ENCODE measurements at places on chromosomes 5 and 9.
A peak's percentile ranks its signal among the peaks of the same experiment; 100 is the strongest.

- no peak for DNase-seq
- no peak overlapping the region for H3K4me3 ChIP-seq
- no peak overlapping the region for H3K27ac ChIP-seq
- H3K36me3 ChIP-seq: peaks cover 71% of the 10 kb centered on the region
- H3K4me1 ChIP-seq: peaks cover 4% of the 10 kb centered on the region
Observed at GRCh38 chr9:396396-396795, 181.7 kb downstream of the DOCK8 start.

- no peaks in the 10 kb centered on the region for H3K27me3 ChIP-seq
- no peaks in the 10 kb centered on the region for H3K4me1 ChIP-seq
- peaks cover 3% of the 10 kb centered on the region for H3K36me3 ChIP-seq
- H3K27ac ChIP-seq: no peak overlapping the region
Observed at GRCh38 chr5:86917117-86917579, 299.4 kb downstream of the COX7C start.

- no peaks in the 10 kb centered on the region for H3K36me3 ChIP-seq
- no peak for DNase-seq
- no peak overlapping the region for H3K27ac ChIP-seq
- H3K4me1 ChIP-seq: no peaks in the 10 kb centered on the region
Observed at GRCh38 chr9:71001780-71002386, 119.5 kb downstream of the TRPM3 start.

DNA sequence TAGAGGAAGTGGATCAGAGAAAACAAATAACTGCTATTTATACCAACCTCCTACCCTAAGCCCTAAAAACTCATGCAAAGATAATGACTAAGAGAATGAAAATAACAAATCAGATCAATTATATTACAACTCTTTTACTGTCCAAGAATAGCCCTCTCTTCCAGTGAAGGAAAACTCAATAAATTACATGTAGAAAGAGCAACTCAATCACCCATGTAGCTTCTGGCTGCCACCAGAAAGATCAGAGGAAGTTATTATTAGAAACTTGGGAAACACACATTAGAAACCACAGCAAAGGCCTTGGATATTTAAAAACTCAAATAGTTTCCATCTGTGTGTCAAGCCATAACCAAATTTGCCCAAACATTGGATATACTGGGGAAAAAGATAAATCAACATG is 134.0 kb upstream of the TARS1 start:
- peaks cover 2% of the 10 kb centered on the region for H3K36me3 ChIP-seq
- no peak overlapping the region for H3K4me3 ChIP-seq
- no peaks in the 10 kb centered on the region for H3K27me3 ChIP-seq
- no peak overlapping the region for H3K27ac ChIP-seq
- no peak for DNase-seq

- no peaks in the 10 kb centered on the region for H3K4me1 ChIP-seq
- H3K27ac ChIP-seq: no peak overlapping the region
- H3K4me3 ChIP-seq: no peak overlapping the region
Observed at GRCh38 chr5:151812757-151813309, 41.1 kb downstream of the G3BP1 start.

GRCh38 chr9:73079326-73079725 is 72.3 kb upstream of the ANXA1 start:
- H3K4me3 ChIP-seq: no peak overlapping the region
- no peaks in the 10 kb centered on the region for H3K4me1 ChIP-seq
- DNase-seq: no peak
- peaks cover 55% of the 10 kb centered on the region for H3K27me3 ChIP-seq
- H3K27ac ChIP-seq: no peak overlapping the region
- H3K36me3 ChIP-seq: no peaks in the 10 kb centered on the region

DNA sequence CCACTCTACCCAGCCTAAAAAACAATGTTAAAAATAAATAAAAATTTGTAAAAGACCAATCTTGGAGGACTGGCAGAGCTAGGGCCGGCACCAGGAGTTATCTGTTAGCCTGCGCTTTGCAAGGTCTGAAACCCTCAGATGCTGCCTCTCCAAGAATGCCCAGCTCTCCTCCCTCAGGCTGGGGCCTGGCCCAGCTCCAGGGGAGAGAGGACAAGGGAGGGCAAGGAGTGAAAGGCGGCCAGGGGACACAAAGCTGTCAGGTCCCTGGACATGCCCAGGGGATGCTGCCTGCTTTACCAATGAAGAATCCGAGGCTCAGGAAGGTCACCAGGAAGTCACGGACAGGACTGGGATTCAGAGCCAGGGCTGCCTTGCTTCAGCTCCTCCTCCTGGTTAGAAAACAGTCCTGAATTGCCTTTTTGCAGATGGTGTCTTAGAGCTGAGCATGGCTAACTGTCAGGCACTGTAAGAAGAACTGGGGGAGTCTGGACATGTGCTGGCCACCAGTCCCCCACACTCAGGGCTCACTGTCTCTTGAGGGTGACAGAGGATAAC is 5.5 kb upstream of the N4BP3 start:
- peaks cover 2% of the 10 kb centered on the region for H3K4me1 ChIP-seq
- DNase-seq: no peak
- H3K27me3 ChIP-seq: no peaks in the 10 kb centered on the region
- H3K4me3 ChIP-seq: no peak overlapping the region
- peaks cover under 1% of the 10 kb centered on the region for H3K36me3 ChIP-seq

DNA sequence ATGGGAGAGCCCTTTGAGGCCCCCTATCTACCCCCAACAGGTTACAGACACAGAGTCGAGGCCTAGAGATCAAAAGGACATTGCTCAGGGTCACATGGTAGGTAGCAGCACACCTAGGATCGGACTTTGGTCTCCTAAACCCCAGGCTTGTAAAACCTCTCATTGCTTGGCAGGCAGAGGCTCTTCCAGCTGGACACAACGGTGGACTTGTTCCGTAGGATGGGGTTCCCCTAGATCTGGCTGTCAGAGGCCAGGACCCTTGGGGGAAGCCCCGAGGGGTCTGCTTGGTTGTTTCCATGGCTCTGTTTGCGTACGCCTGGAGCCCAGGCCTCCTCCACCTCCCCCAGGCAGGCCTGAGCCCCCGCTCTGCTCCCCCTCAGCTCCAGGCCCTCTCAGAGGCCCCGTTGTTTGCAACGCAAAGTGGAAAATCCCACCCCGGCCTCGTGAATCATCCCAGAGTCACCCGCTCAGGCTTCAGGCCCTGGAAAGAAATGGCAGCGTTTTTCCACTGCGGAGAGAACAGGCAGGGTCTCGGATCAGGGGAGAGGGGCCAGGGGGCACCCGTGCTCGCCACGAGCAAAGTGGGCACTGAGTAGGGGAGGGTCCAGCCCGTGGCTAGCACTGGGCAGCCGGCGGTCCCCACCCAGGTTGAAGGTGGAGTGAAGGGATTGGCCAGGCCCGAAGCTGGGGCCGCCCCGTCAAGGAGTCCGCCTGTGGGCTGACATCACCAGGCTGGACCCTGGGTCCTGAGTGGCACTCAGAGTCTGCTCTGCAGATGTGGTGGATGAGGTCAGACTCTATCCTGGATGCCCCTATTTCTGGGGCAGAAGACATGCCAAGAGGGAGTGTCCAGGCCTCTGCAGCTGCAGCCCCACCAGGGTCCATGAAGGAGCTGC is 19.8 kb downstream of the COL27A1 start:
- H3K27ac ChIP-seq: no peak overlapping the region
- no peaks in the 10 kb centered on the region for H3K36me3 ChIP-seq
- DNase-seq: no peak
- no peaks in the 10 kb centered on the region for H3K4me1 ChIP-seq
- peaks cover 49% of the 10 kb centered on the region for H3K27me3 ChIP-seq

DNA sequence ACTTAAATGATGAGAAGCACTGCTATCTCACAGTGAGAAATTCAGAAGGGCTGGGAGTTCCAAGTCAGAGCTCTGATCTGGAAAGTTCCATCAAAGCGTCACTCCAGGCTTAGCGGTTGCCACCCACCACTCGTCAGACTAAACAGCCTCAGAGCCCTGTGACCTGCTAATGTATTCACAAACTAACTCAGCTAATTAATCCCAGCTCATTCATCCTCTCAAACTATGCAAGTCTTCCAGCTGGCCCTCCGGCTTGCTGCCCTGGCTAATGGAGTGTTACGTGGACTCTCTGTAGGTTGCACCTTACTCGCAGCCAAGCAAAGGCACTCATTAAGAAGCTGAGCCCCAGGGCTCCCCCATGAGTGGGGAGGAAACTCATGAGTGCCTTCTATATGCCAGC is 82.2 kb upstream of the GABRP start:
- H3K4me1 ChIP-seq: no peaks in the 10 kb centered on the region
- DNase-seq: no peak
- H3K27me3 ChIP-seq: peaks cover 13% of the 10 kb centered on the region
- no peaks in the 10 kb centered on the region for H3K36me3 ChIP-seq

- no peaks in the 10 kb centered on the region for H3K27me3 ChIP-seq
- no peak overlapping the region for H3K4me3 ChIP-seq
- no peak for DNase-seq
- H3K36me3 ChIP-seq: peaks cover 3% of the 10 kb centered on the region
Observed at GRCh38 chr9:124295159-124295794, 37.5 kb downstream of the NEK6 start.

DNA sequence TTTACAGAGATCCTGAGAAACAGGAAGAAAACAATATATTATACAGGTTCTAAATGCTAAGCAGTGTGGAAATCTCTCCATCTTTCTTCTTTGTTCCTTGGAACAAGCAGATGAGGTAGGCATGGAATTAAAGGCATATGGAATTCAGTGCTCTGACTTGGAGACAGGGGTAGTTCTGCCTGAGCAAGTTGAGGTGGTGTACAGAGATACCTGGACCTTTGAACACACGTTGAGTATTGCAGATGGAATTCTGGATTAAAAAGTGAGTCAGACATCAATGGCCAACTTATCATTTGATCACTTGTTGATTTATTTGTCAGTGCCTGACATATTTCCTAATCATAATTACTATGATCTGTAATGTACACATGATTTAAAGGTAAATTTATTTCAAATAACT is 293.9 kb upstream of the IRX4 start:
- no peak overlapping the region for H3K27ac ChIP-seq
- DNase-seq: no peak
- no peaks in the 10 kb centered on the region for H3K36me3 ChIP-seq

- H3K4me3 ChIP-seq: no peak overlapping the region
- H3K4me1 ChIP-seq: peaks cover 28% of the 10 kb centered on the region
- peak overlapping the region; percentile 44 for H3K27ac ChIP-seq
- no peaks in the 10 kb centered on the region for H3K27me3 ChIP-seq
- peaks cover 54% of the 10 kb centered on the region for H3K36me3 ChIP-seq
- DNase-seq: no peak
Observed at GRCh38 chr9:37778534-37778933, 6.3 kb downstream of the EXOSC3 start.

DNA sequence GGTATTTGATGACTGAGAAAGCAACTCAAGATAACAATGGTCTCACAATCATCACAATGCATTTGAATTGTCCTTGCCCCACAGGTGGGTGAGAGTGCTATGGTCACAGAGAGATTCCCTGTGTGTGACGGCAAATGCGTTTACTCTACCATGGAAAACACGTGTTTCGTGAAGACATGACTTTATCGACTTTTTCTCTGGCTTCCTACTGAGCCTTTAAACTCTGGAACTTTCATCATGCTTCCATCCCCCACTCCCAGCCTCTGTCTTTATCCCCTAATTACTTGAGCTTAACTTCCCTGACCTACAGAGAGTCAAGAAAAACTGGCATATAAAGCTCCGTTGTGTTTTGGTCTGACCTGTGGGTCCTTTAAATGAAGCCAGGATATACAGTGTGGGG is 414.1 kb upstream of the CLINT1 start:
- H3K36me3 ChIP-seq: no peaks in the 10 kb centered on the region
- H3K4me3 ChIP-seq: no peak overlapping the region
- no peak overlapping the region for H3K27ac ChIP-seq
- DNase-seq: no peak
- H3K4me1 ChIP-seq: no peaks in the 10 kb centered on the region
- no peaks in the 10 kb centered on the region for H3K27me3 ChIP-seq

DNA sequence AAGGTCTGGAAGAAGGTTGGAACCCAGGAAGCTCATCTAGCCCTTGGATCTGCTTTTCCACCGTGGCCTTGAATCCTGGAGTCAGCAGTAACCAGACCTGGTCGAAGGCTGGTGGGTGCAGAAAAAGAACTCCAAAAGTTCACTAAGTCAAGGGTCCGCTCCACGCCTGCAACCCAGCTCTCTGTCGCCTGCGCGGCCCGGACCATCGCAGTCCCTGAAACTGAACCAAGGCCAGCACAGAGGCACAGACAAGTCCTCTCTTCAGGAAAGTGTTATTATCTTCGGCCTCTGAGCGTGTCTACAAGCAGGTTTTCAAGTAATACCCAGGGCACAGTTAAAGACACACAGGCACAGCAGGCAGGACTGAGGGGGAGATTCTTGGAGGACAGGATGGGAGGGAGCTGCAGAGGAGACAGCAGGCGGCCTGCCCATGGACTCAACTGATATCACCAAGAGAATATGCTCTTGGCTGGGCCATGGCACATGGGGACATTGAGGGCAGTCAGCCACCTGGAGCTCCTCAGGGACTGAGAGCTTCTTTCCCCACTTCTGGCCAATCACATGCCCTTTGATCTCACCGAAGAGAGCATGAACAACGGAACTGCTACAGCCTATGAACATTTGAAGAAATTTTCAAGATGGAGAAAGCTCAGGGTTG is 45.8 kb upstream of the SEMA4D start:
- no peaks in the 10 kb centered on the region for H3K36me3 ChIP-seq
- peaks cover 31% of the 10 kb centered on the region for H3K4me1 ChIP-seq
- H3K4me3 ChIP-seq: no peak overlapping the region

- H3K27ac ChIP-seq: no peak overlapping the region
- peak; percentile 48 for DNase-seq
- H3K27me3 ChIP-seq: peaks cover 1% of the 10 kb centered on the region
- H3K4me1 ChIP-seq: no peaks in the 10 kb centered on the region
- no peak overlapping the region for H3K4me3 ChIP-seq
Observed at GRCh38 chr9:36873247-36873875, 160.7 kb downstream of the PAX5 start.

DNA sequence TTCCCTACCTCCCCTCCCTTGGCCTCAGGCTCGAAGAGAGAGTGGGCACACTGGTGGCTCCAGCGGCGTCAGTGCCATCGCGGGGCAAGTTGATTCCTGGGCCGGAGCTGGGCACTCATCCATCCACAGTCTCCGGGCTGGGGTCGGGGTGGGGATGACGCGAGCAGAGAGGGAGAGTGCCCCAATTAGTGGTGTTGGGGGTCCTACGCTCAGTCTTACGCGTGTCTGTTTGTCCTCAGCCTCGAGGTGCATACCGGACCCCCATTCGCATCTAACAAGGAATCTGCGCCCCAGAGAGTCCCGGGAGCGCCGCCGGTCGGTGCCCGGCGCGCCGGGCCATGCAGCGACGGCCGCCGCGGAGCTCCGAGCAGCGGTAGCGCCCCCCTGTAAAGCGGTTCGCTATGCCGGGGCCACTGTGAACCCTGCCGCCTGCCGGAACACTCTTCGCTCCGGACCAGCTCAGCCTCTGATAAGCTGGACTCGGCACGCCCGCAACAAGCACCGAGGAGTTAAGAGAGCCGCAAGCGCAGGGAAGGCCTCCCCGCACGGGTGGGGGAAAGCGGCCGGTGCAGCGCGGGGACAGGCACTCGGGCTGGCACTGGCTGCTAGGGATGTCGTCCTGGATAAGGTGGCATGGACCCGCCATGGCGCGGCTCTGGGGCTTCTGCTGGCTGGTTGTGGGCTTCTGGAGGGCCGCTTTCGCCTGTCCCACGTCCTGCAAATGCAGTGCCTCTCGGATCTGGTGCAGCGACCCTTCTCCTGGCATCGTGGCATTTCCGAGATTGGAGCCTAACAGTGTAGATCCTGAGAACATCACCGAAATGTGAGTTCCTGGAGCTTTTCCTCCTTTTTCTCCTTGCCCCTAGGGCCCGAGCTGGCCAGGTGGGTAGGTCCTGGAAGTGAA is 861 bp downstream of the NTRK2 start:
- no peaks in the 10 kb centered on the region for H3K4me1 ChIP-seq
- H3K27ac ChIP-seq: no peak overlapping the region
- no peaks in the 10 kb centered on the region for H3K36me3 ChIP-seq
- H3K4me3 ChIP-seq: no peak overlapping the region

GRCh38 chr9:107325842-107326241 is 42.8 kb downstream of the RAD23B start:
- H3K27me3 ChIP-seq: no peaks in the 10 kb centered on the region
- H3K4me1 ChIP-seq: peaks cover 17% of the 10 kb centered on the region
- H3K27ac ChIP-seq: no peak overlapping the region
- peaks cover 50% of the 10 kb centered on the region for H3K36me3 ChIP-seq
- no peak for DNase-seq
- H3K4me3 ChIP-seq: no peak overlapping the region

Measured in central memory CD8-positive, alpha-beta T cell (primary cell).